ENCODE measurements at places on chromosomes 16 and 17.
A peak's percentile ranks its signal among the peaks of the same experiment; 100 is the strongest.

GRCh38 chr16:77385481-77385880, 49.4 kb downstream of the ADAMTS18 start:
- peak; percentile 51 for DNase-seq

DNA sequence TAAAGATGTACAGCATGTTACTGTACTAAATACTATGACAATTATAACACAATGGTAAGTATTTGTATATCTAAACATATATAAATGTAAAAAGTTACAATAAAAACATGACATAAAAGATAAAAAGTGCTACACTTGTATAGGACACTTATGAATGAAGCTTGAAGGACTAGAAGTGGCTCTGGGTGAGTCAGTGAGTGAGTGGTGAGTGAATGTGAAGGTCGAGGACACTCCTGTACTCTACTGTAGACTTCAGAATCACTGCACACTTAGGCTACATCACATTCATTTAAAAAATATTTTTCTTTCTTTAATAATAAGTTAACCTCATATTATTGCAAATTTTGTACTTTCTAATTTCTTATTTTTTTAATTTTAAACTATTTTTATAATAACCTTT, 1476.7 kb upstream of the CDH8 start:
- DNase-seq: no peak

DNA sequence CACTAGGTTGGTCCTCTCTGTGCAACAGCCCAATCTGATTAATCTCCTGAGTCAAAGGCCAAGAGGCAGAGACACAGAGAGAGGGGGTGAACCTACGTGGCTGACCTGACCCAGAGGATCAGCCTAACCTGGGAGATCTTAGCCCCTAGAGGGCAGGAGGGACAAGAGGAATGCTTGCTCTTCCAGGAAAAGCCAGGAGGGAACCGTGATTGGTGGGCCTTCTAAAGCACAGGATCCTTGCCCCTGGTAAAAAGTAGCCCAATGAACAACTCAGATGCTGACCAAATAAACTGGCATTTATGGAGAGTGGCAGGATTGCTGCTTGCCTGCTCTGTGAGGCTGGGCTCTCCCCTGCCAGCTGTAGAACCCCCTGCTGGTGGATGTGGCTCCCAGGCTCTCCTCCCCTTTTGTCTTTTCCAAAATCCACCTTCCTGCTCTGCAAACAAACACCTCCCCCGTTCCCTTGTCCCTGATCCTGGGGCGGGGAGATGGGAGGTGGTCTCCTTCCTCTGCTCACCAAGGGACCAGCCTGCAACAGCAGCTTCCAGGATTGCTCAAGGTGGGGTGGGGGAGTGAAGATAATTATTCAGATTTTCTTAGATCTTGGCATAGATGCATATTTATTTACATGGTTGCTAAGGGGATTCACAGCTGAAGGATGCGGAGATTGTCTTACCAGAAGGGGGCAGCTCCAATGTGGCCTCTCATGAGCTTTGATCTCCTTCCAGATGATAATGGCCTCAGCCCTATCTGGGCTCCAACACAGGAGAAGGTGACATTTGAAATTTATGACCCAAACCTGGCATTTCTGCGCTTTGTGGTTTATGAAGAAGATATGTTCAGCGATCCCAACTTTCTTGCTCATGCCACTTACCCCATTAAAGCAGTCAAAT, 71.9 kb downstream of the SDR42E1 start:
- no peak for DNase-seq

- DNase-seq: no peak
These were observed 8.9 kb downstream of the GNGT2 start for GRCh38 chr17:49201481-49201927.

DNA sequence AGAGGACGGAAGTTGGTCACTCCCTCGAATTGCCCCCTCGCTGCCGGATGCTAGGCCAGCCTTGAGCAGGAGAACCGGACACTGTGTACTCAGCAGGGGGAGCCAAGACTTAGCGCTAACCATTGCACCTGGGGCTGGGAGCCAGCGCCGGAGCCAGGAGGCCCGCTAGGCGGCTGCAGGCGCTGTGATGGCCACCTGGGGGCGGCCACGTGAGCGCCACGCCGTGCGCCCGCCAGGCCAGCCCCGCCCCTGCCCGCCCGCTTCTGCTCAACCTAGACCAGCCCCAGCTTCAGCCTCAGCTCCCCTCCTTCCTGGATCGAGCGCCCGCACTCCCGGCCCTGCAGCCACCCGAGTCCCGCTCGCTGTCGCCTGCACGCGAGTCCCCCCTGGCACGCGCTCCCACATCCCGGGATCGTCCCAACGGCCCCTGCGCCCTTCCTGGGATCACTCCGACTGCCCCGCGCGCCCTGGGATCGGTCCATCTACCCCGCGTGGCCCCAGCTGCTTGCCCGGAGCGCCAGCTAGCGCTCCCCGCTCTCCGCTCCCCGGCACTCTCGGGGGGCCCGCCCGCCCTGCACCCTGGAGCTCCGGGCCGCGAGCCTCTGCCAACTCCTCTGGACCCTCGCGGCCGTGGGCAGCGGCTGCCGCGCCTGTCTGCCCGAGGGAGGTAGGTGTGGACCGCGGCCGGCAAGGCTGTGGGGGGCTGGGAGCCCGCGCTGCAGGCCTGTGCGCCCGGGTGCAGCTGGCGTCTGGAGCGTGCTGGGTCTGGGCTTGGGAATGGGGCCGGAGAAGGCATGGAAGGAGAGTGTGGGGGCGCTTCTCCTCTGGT, at the start of gene EEF2K:
TSS of gene EEF2K (plus strand) at position 266 of the 829 bp plus-strand sequence. CDS start 19,452 bp downstream, outside the sequence.
- DNase-seq: peak; percentile 95

DNA sequence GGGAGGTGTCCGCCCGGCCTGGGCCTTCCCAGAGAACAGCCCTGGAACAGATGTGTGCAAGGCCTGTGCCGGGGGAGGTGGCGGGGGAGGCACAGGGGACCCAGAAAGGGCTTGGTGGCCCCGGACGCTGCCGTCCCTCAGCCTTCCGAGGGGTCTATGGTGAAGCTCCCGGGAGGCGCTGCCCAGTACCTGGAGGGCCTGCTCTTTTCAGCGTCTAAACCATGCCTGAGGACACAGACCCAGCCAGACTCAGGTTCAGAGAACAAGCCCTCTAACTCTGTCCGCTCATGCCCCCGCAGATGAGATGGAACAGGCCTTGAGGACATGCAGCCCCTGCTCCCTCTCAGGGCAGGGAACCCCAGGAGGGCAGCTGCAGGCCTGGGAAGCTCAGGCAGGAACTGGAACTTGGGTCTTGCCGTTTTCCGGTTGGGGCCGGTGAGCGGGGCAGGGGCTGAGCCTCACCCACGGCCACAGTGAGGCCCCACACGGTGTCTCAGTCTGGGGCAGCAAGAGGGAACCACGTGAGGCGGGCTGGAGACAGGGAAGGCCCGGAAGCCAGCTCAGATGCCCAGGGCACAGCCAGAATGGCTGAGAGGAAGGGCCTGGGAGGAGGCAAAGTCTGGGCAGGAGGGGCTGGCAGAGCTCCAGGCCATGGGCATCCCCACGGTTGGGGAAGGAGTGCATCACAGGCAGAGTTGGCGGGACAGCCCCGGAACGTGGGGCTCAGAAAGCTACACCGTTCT, 12.5 kb downstream of the SLC16A3 start:
- peak; percentile 88 for DNase-seq

- no peak for DNase-seq
These were observed 25.6 kb upstream of the AATK start for GRCh38 chr17:81191646-81192045.

DNA sequence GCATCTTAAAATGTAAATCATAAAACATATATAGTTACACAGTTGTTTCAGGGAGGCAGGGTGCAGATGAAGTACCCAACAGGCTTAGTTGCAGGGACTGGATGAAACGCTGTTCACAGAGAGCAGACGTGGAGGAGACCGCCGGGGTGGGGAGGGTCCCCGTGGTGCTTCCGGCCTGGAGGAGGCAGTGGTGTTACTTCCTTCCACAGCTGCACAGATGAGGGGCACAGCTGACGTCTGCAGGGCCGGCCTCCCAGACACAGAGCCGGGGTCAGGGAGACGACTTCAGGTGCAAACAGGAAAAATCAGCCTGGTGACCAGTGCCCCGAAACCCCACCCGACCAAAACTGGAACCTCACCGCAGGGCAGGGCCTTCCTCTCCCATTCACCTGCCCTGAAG, 17.1 kb downstream of the SPIRE2 start:
- DNase-seq: no peak

GRCh38 chr17:37066322-37067255, 117.8 kb downstream of the AATF start:
- DNase-seq: no peak

All from LHCN-M2 (cell line).